ENCODE measurements at places on chromosomes 16 and 17. TPM values are rescaled to one million over a fixed set of nuclear protein-coding genes. Genes with fewer than 3 reads are reported as not detected.

The KRT33A gene
- total RNA-seq: 0.68 TPM

The CCL8 gene
- not detected for total RNA-seq

The RPRML gene
- total RNA-seq: not detected

The GPR142 gene
- not detected for total RNA-seq

The FBXO39 gene
- 0.36 TPM for total RNA-seq

The LPCAT2 gene
- total RNA-seq: 12.0 TPM

The PRCD gene
- 3.3 TPM for total RNA-seq

The VASN gene
- total RNA-seq: 4.4 TPM

The PLA2G10 gene
- 0.34 TPM for total RNA-seq

The ACSM5 gene
- total RNA-seq: not detected

The BICDL2 gene
- 23.3 TPM for total RNA-seq

The SLFN14 gene
- total RNA-seq: not detected

The CTRB1 gene
- total RNA-seq: not detected

The KRTAP3-2 gene
- total RNA-seq: not detected

The STAT3 gene
- 169 TPM for total RNA-seq

The MAPT gene
- total RNA-seq: under 0.01 TPM

The ATPAF2 gene
- 9.9 TPM for total RNA-seq
